Common myeloid progenitor, CD34-positive (primary cell): ENCODE measurements at places on chromosomes 6 and 20.
A peak's percentile ranks its signal among the peaks of the same experiment; 100 is the strongest.

DNA sequence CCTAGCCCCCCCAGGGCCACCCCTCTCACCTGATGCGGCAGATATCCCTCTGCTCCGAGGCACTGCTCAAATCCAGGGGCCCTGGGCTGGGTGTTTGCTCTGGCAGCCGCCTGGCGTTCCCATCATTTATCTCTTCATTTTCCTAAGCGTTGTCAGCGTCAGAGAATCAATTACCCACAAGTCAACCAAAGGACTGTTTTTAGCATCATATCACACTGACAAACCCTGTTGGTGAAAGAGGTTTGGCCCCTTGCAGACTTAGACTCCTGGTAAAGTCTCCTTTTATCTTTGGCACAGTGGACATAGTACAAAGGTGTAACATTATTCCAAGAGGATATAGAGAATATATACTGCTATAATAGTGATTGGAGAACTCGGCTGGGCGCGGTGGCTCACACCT, at the start of gene GHRH:
Gene GHRH (minus strand): TSS at position 101 of the 400 bp plus-strand sequence. CDS start 4,925 bp downstream, outside the sequence.
- DNase-seq: no peak

DNA sequence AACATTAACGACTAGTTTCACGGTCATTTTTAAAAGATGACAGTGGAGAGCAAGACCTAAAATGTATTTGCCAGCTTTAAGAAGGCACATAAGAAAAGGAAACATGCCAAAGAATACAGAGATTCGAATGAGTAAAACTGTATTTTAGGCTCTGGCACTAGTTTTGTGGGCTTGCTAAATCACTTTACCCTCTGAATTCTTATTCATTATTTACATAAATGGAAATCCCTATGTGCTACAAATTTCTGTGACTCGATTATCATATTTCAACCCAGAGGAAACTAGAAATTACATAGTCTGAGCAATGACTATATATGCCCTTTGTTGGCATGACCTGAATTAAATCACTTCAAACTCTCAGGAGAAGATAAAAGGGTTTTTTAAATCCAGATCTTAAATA, 441.7 kb upstream of the RNF217 start:
- no peak for DNase-seq

- no peak for DNase-seq
Observed at GRCh38 chr6:13427316-13427715, 60.1 kb downstream of the GFOD1 start.

- no peak for DNase-seq
Observed at GRCh38 chr6:70860045-70860444, 96.8 kb downstream of the B3GAT2 start.

GRCh38 chr6:152240436-152240835, 396.7 kb downstream of the SYNE1 start:
- no peak for DNase-seq

DNA sequence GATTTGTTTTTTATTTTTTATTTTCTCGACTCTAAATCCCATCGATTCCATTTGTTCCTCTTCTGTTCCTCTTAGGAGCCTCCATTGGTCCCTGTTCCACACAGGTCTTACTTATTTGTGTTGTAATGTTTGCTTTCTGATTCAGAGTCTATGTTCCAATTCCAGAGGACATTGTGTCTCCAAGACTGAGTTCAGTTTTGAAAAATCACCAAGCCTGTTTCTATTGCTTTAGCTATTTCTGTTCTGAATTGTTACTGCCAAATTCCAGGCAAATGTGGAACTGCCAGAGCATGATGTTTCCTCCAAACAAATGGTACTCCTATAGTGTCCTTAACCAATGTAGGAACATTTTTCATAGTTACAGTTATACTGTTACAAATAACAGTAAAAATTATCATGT, 270.9 kb upstream of the SPTLC3 start:
- no peak for DNase-seq

DNA sequence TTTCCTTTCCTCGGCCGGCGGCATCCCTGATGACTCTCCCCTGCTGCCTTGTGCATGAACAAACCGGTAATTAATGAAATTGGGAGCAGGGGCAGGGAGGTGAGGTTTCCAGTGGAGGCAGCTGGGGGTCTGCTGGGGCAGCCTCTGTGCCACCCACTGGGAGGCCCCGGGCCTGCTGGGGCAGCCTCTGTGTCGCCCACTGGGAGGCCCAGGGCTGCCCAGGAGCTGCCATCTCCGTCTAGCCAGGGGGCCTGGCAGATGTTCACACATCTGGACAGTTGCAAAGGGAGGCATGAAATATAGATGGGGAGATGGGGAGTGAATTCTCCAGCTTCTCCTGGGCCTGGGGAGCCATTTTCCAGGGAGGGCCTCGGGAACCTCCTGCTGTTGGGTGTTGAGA, 33.8 kb downstream of the TOX2 start:
- DNase-seq: no peak

DNA sequence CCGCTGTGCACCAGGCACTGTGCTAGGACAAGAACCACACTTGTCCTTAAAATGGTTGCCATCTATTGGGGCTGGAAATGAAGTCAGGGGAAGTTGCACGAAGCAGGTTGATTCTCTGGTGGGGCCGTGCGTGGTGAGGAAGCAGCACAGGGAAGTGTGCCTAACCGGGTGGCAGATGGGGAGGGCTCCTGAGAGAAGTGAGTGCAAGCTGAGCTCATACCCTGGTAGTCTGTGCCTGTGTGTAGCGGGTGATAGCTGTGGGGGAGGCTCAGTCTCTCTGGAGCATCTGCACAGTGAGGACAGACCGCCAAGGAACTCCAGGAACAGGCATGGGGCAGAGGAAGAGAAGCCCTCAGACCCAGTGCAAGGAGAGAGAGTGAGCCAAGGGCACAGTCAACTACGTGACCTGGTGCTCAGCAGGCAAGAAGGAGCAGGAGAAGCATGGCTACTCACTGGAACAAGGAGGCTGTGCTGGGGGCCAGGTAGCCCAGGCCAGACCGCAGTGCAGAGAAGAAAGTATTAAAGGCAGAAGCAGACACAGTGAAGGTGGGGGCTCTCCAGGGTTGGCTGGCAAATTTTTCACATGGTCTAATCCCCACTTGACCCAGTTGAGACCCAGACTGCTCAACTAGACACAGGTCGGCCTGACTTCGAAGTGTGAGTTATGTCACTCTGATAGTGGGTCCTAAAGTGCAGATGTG, 155.0 kb downstream of the CDH26 start:
- no peak for DNase-seq

GRCh38 chr20:62246431-62246830, 8.1 kb downstream of the OSBPL2 start:
- DNase-seq: no peak

DNA sequence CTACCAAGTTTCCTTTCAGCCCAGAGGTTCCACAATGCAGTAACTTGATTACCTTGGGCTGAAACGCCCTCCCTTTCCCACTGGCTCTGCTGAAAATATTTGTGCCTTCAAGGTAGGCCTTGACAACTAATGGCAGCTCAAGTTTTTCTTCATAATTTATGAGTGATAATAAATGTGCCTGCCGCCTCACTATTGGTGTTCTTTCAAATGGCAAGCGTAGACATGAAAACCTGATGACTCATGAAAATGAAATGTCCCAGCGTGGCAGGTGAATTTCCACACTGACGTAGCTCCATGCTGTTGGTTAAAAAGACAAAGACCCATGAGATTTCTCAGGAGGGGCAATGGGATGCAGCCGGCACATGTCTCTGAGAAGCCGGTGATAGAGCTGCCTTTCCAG, 107.2 kb upstream of the GGTLC1 start:
- no peak for DNase-seq

- DNase-seq: no peak
Observed at GRCh38 chr6:13635948-13636658, 21.0 kb downstream of the NOL7 start.

GRCh38 chr6:42970871-42971612, 7.9 kb downstream of the PEX6 start:
- peak; percentile 52 for DNase-seq

GRCh38 chr6:135876058-135876457, 24.6 kb downstream of the PDE7B start:
- DNase-seq: no peak

DNA sequence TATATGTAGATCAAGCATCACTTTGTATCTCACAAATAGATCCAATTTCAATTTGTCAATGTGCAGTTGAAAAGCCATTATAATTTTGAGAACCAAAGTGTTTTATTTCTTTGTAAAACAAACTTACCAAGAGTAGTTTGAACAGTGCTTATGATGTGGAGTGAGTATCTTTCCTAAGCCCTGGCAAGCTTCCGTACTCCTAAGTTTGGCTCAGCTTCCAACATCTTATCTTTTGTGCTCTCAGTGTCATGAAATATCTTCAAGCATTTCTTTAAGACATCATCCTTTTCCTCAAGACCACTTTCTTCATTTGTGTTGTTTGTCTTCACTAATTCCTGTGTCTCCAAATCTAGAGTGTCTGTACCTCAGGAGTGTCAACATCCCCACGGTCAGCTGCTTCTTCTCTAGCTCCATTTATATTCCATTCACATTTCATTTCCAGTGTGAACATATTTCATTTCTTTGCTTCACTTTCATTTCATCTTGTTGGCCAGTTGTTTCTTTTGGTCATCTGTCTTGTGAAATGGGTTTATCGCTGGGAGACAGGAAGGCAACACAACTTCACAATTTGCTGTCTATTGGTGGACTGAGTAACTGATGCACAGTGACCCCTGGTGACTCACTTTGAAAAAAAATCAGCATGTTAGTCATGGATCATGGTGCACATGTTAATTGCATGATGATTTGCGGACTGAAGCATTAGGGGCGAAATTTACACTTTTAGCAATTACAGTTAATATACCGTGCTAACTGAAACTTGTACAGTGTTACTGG, 36.9 kb downstream of the SLC24A3 start:
- DNase-seq: peak; percentile 38

DNA sequence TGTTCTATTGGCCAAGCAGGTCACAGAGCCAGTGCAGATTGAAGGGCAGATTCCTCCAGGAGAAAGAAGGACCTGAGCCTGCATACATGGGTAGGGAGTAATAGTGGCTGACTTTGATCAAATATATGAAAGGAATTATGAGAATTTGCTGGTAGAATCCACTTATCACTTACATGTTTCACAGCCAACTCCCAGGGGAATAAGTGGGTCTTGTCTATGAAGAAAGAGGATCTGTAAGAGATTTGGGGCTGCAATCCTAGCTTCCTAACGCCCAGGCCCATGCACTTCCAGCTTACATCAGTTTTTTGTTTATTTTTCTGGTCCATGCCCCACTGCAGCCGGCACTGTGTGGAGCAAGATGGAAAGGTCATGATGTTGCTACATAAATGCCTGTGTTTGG, 107.9 kb upstream of the SYNDIG1 start:
- no peak for DNase-seq

- no peak for DNase-seq
Observed at GRCh38 chr6:7649037-7649810, 59.2 kb downstream of the SNRNP48 start.

DNA sequence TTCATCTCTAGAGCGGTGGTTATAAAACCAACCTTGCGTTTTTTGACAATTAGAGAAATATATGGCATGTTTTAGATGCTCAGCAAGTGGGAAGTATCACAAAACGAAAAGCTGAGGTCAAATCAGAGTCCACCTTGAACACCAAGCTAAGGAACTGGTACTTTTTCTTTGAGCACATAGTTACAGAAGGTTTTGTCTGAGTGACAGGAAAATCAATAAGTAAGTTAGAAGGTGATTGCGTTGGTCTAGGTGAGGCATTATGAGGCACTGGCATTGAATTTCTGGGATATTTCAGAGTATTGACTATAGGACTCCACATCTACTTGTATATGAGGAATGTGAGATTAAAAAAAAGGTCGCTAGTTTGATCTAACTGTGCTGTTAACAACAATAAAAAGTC, 597 bp upstream of the HINT3 start:
- DNase-seq: no peak

GRCh38 chr6:41527721-41528408, 18.3 kb upstream of the FOXP4 start:
- DNase-seq: no peak
